ENCODE measurements at places on chromosomes 1 and 21.

- DNase-seq, result peak; percentile 17
Observed at GRCh38 chr1:66607458-66607857, 73.5 kb downstream of the SGIP1 start.

GRCh38 chr1:167995038-167995437 is 58.2 kb upstream of the MPC2 start:
- no peak for DNase-seq

GRCh38 chr1:201309416-201309815 is 26.1 kb downstream of the PKP1 start:
- DNase-seq, result peak; percentile 42

- DNase-seq, result peak; percentile 17
Observed at GRCh38 chr1:162690672-162691434, 58.6 kb downstream of the DDR2 start.

DNA sequence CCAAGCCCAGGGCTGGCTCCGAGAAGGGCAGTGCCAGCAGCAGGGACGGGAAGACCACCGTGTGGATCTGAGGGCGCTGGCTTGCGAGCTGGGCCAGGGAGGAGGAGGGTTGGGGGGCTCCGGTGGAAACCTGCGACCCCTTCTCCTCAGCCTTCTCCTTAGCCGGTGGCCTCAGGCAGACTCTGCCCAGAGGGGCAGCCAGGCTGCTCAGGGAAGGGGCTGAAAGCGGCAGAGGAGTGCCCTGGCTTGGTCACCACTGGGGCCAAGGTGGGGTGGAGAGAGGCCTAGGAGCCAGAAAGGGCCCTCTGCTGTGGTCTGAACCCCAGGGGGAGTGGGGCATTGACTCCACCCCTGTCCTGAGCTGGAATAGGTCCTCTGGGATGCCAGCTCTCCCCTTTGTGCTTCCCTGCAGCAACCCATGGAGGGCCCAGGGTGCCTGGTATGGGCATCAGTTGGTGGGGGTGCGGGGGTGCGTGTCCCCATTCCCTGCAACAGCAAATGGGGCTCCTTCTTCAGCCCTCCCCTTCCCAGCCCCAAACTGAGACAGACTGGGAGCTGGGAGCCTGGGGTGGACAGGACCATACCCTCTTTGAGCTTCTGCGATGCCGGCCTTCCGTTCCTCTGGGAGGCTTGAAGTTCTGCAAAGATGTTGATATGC is 6.5 kb upstream of the IBA57 start:
- no peak for DNase-seq

GRCh38 chr1:53362851-53363642 is 35.2 kb upstream of the LRP8 start:
- no peak for DNase-seq

- peak; percentile 27 for DNase-seq
Observed at GRCh38 chr1:59005491-59006288, 221.8 kb upstream of the JUN start.

DNA sequence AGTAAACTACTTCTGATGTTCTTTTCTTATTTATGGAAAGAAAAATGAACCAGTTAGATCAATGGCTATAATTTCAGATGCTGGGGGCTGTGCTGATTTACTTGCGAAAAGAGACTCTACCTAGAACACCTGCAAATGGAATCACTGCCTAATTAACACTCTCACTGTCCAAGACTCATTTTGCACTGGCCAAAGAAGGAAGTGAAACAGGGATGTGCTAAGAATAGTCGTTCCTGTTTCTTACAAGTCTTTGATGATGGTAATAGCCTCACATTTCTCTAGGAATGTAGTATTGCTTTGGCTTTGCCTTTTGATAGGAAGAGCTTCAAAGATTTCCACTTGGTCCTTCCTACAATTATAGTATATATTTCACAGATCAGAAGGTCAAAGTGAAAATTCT is 12.7 kb upstream of the TSNAX start:
- DNase-seq, result no peak

- no peak for DNase-seq
Observed at GRCh38 chr1:244114892-244115291, 63.8 kb downstream of the ZBTB18 start.

- DNase-seq, result no peak
Observed at GRCh38 chr1:104259481-104259880, 509.8 kb downstream of the AMY1C start.

DNA sequence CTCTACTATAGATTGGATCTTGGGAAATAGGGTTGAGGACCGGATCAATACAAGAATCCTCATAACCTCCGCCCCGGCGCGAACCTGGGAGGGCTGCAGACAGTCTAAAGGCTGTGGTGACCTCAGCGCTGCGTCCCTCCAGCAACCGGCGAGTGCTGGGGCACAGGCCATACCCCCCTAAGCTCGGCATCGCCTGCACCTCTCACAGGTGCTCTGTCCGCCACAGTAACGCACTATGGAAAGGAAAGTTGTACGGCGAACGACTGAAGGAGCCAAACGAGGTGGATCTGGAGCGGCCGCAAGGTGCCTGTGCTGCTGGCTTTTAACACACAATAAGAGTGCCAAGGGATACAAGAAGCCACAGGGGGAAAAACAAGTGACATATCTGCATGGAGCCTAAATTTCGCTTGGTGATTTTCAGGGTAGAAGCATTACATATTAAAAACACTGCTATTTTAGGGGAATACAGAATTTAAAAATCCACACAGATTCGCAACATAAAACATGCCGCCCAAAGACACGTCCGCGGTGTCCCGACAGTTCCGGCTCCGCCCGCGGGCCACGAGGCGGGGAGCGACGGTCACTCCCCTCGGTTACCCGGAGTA is 1.4 kb upstream of the RBM15 start:
- peak; percentile 47 for DNase-seq

- no peak for DNase-seq
Observed at GRCh38 chr1:67464746-67465145, 34.5 kb upstream of the SERBP1 start.

DNA sequence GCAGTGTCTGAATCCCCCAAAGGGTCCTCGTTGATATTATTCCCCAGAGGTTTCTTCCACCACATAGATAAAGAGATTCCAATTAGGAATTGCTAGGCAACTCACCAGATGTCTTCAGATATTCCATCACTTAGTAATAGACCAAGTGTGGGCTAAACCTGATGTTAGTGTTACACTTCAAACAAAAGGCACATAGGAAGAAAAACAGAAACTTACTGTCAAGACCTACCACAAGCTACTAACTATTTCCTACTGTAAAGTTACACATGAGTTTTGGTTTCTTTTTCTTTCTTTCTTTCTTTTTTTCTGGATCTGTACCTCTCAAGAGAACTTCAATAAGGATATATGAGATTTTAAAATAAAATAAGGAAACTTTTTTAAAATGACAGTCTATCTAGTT is 879.1 kb upstream of the NEGR1 start:
- DNase-seq, result no peak

DNA sequence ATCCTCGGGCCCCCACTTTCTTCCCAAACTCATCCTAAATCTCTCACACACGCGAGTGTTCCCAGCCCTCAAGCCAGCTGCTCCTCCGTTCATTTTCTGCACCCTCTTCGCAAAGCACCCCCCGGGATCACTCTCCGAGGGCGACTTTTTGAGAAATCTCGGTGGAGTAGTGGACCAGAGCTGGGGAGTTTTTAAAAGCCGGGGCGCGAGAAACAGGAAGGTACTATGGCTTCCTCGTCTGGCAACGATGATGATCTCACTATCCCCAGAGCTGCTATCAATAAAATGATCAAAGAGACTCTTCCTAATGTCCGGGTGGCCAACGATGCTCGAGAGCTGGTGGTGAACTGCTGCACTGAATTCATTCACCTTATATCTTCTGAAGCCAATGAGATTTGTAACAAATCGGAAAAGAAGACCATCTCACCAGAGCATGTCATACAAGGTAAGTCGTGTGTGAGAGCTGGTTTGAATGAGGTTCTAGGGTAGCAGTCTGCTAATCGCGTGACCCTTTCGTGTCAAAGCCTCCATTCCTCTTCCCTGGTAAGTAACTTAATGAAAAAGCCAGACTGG is 800 bp downstream of the DR1 start:
- peak; percentile 47 for DNase-seq

- DNase-seq, result peak; percentile 89
Observed at GRCh38 chr1:25031601-25031965, 101.5 kb upstream of the RUNX3 start.

- DNase-seq, result no peak
Observed at GRCh38 chr1:58919959-58920321, 136.1 kb upstream of the JUN start.

Data from activated naive CD4-positive, alpha-beta T cell treated with anti-CD3 and anti-CD28 coated beads for 36 hours (primary cell).